ENCODE measurements at places on chromosomes 5 and 9. TPM values are rescaled to one million over a fixed set of nuclear protein-coding genes. Genes with fewer than 3 reads are reported as not detected.

The CRAT gene
- total RNA-seq, result 48.4 TPM

GRCh38 chr9:136309101-136309801 is 5.4 kb upstream of the CCDC187 start:
- no peaks in the 10 kb centered on the region for H3K4me1 ChIP-seq
- H3K4me3 ChIP-seq, result no peak overlapping the region
- DNase-seq, result no peak
- H3K27ac ChIP-seq, result no peak overlapping the region

The PKD2L2 gene
- not detected for total RNA-seq

DNA sequence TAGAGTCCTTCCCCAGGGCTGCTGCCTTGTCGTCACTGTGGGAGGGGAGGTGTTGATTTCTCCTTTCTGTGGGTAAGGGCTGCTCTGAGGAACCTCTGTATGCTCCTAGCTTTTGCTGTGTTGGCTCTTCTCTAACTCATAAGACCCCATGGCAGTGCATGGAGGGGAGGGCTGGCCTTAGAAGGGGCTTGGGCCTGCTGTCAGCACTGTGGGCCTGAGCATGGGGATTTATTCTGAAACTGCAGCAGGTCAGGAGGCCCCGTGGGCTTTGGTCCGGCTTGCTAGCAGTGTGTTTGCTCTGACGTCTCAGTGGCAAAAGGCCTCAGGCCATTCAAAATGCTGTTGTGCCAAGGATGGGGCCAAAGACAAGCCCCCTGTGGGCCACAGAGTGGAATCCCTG is 6.8 kb downstream of the FGF18 start:
- H3K27me3 ChIP-seq, result no peaks in the 10 kb centered on the region
- no peak for DNase-seq

The SNAPC4 gene
- 7.7 TPM for total RNA-seq

The RNF180 gene
- total RNA-seq, result 44.5 TPM

DNA sequence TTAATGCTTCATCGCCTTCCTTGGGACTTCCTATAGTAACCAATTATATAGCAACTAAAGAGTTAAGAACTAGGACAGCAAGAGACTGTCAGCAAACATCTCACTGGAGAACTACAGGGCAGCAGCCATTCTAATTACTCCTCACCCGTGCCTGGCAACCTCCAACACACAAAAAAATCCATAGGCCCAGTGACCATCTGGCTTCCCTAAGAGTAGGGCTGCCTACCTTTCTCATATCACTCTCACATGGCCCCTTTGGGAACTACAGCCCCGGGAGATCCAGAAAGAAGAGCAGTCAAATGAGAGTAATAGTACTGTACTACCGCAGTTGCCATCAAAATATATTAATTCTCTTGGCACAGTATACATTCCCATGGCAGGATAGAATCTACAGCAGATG is 5.7 kb downstream of the DCAF10 start:
- H3K4me3 ChIP-seq, result no peak overlapping the region
- no peaks in the 10 kb centered on the region for H3K27me3 ChIP-seq
- H3K4me1 ChIP-seq, result no peaks in the 10 kb centered on the region
- no peaks in the 10 kb centered on the region for H3K36me3 ChIP-seq
- no peak for DNase-seq

The MLANA gene
- total RNA-seq, result not detected

- no peak overlapping the region for H3K4me3 ChIP-seq
- DNase-seq, result no peak
- H3K27ac ChIP-seq, result no peak overlapping the region
- no peaks in the 10 kb centered on the region for H3K36me3 ChIP-seq
Observed at GRCh38 chr9:121992571-121993212, 100.4 kb downstream of the TTLL11 start.

The SLC24A2 gene
- total RNA-seq, result not detected

DNA sequence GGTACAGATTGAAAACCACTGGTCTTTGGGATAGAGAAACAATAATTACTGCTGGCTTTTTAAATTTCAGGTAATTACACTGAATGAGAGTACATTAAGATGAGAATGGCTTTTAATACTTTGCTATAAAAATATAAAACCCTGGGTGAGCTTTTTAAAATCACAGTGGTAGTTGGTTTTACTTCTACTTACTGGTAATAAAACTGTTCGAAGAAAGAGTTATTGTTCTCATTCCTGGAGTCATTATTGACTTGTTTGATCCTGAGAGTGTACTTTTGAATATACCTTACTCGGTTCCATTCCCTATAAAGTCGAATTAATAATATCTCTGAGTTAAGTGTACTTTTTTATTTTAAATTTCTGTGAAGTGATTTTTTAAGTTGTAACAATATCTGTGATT is 21.5 kb downstream of the MELK start:
- H3K4me1 ChIP-seq, result no peaks in the 10 kb centered on the region
- no peak for DNase-seq
- no peaks in the 10 kb centered on the region for H3K27me3 ChIP-seq
- no peak overlapping the region for H3K27ac ChIP-seq
- no peaks in the 10 kb centered on the region for H3K36me3 ChIP-seq

- no peak for DNase-seq
- H3K36me3 ChIP-seq, result no peaks in the 10 kb centered on the region
Observed at GRCh38 chr5:147554261-147554817, 44.5 kb upstream of the DPYSL3 start.

- H3K4me1 ChIP-seq, result no peaks in the 10 kb centered on the region
- no peaks in the 10 kb centered on the region for H3K27me3 ChIP-seq
- H3K27ac ChIP-seq, result no peak overlapping the region
Observed at GRCh38 chr9:7119612-7120011, 361.8 kb downstream of the KDM4C start.

DNA sequence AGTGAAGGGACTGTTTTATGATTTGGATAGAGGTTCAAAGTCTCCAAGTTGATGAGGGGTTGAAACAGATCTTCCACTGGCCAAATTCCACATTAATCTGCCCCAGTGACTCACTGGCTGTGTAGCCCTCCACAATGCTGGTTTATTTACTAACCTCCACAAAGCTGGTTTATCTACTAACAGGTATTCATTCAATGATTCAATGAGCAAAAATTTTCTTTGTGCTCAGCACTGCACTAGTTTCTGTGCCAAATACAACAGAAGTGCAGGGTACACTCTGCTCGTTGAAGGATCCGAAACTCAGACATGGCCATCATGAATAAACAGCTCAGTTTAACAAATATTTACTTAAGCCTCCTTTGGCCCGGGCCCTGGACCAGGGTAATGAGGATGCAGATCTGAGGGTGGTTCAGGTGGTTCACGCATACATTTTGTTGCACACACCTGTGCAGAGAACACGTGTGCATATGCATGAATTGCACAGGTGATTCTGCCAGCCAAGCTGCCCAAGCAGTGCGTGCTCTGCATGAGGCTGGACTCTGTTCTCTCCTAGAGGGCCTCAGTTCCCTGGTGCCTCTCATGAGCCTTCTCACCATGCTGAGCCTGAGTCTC is 71.0 kb downstream of the SH3PXD2B start:
- H3K4me1 ChIP-seq, result no peaks in the 10 kb centered on the region
- H3K27me3 ChIP-seq, result no peaks in the 10 kb centered on the region
- no peak overlapping the region for H3K27ac ChIP-seq
- H3K4me3 ChIP-seq, result no peak overlapping the region
- H3K36me3 ChIP-seq, result no peaks in the 10 kb centered on the region

- H3K27ac ChIP-seq, result no peak overlapping the region
- no peak overlapping the region for H3K4me3 ChIP-seq
- H3K36me3 ChIP-seq, result no peaks in the 10 kb centered on the region
- H3K4me1 ChIP-seq, result no peaks in the 10 kb centered on the region
Observed at GRCh38 chr9:129007035-129007765, 20.9 kb downstream of the SH3GLB2 start.

DNA sequence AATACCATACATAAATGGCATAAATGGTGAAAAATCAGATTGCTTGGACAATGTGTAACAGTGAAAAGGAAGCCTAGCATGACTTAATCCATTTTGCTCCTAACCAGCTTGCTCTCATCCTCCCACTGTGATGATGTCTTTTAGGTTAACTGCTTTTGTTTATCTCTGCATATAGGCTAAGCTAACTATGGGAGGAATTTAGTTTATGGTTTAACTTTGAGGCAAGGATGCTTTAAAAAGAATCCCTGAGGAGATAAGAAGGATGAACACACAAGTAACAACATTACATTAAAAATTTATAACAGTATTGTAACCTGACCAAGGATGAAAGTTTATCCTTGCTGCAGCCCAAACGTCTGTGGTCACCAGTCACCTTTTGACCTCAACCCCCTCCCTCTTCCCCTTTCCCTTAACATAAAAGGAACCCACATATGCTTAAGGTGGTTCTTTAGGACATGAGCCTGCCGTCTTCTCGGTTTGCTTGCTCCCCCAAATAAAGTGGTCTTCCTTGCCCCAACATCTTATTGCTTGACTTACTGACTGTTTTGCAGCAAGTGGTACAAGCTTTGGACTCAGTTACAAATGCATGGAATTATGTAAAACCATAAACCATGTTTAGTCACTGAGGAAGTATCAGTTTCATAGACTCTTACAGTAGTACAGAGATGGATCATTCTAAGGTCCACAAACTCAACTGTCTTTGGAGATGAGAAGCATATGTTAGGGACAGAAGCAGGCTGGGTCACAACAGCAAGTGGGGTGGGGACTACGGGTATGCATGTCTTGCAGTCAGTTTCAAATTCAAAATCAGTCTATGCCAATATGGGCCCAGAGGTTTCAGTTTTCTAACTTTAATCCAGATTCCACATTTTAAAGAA is 31.3 kb downstream of the AGXT2 start:
- DNase-seq, result no peak
- no peaks in the 10 kb centered on the region for H3K36me3 ChIP-seq
- no peaks in the 10 kb centered on the region for H3K27me3 ChIP-seq
- no peaks in the 10 kb centered on the region for H3K4me1 ChIP-seq
- no peak overlapping the region for H3K27ac ChIP-seq
- H3K4me3 ChIP-seq, result no peak overlapping the region

DNA sequence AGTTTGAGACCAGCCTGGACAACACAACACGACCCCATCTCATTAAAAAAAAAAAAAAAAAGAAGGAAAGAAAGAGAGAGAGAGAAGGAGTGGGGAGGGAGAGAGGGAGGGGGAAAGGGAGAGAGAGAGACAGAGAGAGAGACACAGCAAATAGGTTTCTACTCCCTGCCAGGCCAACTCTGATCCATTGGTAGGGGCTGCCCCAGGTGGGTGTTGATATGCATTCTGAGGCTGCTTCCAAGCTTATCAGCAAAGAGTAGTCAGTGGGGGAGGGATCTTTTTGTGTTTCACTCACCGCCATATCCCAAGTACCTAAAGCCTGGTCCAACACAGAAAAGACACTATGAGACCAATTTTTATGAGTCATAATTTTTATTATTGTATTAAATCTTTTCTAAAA is 57.0 kb upstream of the SAP30L start:
- no peak overlapping the region for H3K4me3 ChIP-seq
- no peaks in the 10 kb centered on the region for H3K4me1 ChIP-seq
- peaks cover 6% of the 10 kb centered on the region for H3K36me3 ChIP-seq
- no peak for DNase-seq

- no peaks in the 10 kb centered on the region for H3K27me3 ChIP-seq
- DNase-seq, result no peak
- H3K4me1 ChIP-seq, result no peaks in the 10 kb centered on the region
- H3K27ac ChIP-seq, result no peak overlapping the region
Observed at GRCh38 chr5:72338689-72339209, 18.6 kb downstream of the PTCD2 start.

DNA sequence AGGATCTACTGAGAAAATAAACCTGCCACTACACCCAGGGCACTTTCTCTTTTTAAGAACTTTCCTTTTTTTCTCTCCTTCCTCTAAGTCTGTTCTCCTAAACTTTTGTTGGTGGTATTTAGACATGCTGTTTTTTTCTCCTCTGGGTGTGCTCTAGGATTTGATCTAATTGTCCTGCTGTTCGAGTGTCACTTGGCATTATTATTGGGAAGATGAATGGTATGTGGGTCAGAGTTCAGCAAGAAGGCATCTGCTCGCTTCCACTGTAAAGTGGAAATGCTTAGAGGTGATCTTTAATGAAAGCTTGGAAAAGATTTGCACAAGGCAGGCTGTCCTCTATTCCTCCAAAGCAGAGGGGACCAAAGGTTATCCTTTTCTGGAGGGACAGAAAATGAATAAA is 1.3 kb upstream of the PLPPR1 start:
- no peak for DNase-seq
- H3K4me3 ChIP-seq, result no peak overlapping the region
- no peak overlapping the region for H3K27ac ChIP-seq
- no peaks in the 10 kb centered on the region for H3K4me1 ChIP-seq
- no peaks in the 10 kb centered on the region for H3K36me3 ChIP-seq

DNA sequence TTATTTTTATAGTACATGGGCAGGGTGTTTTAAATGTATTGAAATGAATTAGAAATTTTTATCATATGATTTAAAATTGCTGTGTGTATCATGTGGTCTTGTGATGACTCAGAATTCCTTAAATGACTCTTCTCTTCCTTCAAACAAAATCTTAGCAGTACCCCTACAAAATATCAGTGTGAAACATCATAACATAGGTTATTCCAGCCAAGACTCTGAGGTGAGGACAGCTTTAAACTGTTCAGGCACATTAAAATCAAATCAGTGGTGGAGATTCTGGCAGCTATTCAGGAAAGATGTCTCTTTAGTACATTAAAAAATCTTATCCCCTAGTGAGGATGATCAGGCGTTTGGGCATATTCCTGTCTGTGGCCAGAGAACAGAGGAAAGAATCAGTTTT is 174.0 kb downstream of the MAN2A1 start:
- no peak overlapping the region for H3K4me3 ChIP-seq
- H3K27ac ChIP-seq, result no peak overlapping the region
- no peaks in the 10 kb centered on the region for H3K4me1 ChIP-seq
- H3K36me3 ChIP-seq, result peaks cover 6% of the 10 kb centered on the region
- no peaks in the 10 kb centered on the region for H3K27me3 ChIP-seq

The PCDHGA1 gene
- 1.6 TPM for total RNA-seq

The SLC23A1 gene
- not detected for total RNA-seq

The PCDHGB7 gene
- total RNA-seq, result 24.7 TPM
